KG1 (cell line): ENCODE measurements at places on chromosomes 3 and 15.

DNA sequence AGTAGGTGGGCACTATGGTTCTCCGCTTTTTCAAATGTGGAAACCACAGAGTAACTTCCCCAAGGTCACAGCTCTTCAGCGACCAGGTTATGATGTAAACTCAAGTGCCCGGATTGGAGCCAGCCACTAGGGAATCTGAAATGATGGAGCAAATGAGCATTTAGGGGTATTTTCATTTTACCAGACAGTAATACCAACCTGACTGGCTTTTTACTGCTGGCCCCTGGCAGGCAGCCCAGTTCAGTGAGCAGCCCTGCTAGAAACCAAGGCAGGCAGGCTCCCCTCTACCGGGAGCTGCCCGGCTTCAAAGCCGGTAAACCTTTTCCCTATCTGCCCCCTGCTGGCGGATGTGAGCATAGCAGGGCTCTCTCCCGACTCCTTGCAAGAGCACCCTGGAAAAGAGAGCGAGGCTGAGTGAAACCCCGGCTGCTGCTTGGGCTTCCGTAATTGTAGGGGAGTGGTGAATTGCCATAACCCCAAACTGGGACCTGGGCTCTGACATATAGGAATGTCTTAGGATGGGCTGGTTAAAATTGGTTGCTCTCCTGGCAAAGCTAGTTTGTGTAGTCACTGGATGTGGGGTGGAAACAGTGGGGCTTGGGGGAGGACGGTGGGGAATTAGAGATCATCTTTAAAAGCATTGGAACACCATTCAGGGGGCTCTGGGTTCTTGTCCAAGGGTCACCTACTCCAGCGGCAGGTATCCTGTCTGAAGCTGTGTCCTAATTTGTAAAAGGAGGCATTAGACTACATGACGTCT is 98.0 kb upstream of the TNFAIP8L3 start:
- DNase-seq, result peak; percentile 14

- DNase-seq, result no peak
Observed at GRCh38 chr3:14852717-14853116, 34.0 kb downstream of the FGD5 start.

DNA sequence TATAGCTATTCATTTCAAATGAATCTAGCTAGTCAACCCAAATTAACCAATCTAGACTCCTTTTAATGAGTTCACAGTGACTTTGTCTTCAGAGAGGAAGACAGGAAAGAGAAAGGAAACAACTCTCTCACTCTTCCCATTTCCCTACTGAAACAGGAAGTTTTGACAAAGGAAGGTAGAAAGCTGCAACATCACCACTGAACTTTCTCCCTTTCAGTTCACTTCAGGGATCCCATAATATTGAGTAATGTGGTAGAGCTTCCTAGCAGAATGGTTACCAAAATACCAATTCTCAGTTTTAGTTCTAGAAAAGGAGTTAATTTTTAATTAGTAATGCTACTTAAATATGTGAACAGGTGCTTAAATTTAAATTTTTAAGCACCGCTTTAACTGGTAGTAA is 7.5 kb downstream of the VPS13C start:
- DNase-seq, result no peak

- DNase-seq, result no peak
Observed at GRCh38 chr15:58314593-58315216, 117.1 kb upstream of the LIPC start.

GRCh38 chr3:184842433-184842832 is 30.5 kb downstream of the VPS8 start:
- DNase-seq, result no peak
